HT-29 (cell line): ENCODE measurements at places on chromosomes 13 and 19. TPM values are rescaled to one million over a fixed set of nuclear protein-coding genes. Genes with fewer than 3 reads are reported as not detected.
A peak's percentile ranks its signal among the peaks of the same experiment; 100 is the strongest.

Gene FGF22
- total RNA-seq, result 0.05 and 0.36 TPM in 2 replicates

Gene LILRB4
- not detected in 2 replicates for total RNA-seq

Gene GIPR
- total RNA-seq, result 4.3 and 5.1 TPM in 2 replicates

Gene IL11
- 0.31 and 2.8 TPM in 2 replicates for total RNA-seq

Gene IQCN
- 0.71 and 1.1 TPM in 2 replicates for total RNA-seq

Gene FFAR2
- 0.08 and 0.33 TPM in 2 replicates for total RNA-seq

Gene SYNE4
- total RNA-seq, result 8.6 and 9.4 TPM in 2 replicates

Gene PEPD
- total RNA-seq, result 53.0 and 66.1 TPM in 2 replicates

Gene PRR22
- total RNA-seq, result 2.1 and 3.9 TPM in 2 replicates

Gene SEMA6B
- total RNA-seq, result 0.70 and 0.84 TPM in 2 replicates

Gene CD70
- total RNA-seq, result not detected in 2 replicates

Gene HIF3A
- total RNA-seq, result not detected in 2 replicates

Gene IGSF23
- not detected in 2 replicates for total RNA-seq

Gene NOTCH3
- 0.46 and 0.63 TPM in 2 replicates for total RNA-seq

Gene ALOX5AP
- total RNA-seq, result 0.41 TPM in 1 of 2 replicates, not detected in the other

GRCh38 chr19:10450853-10451609 lies 30.7 kb downstream of the PDE4A start:
- DNase-seq, result no peak

DNA sequence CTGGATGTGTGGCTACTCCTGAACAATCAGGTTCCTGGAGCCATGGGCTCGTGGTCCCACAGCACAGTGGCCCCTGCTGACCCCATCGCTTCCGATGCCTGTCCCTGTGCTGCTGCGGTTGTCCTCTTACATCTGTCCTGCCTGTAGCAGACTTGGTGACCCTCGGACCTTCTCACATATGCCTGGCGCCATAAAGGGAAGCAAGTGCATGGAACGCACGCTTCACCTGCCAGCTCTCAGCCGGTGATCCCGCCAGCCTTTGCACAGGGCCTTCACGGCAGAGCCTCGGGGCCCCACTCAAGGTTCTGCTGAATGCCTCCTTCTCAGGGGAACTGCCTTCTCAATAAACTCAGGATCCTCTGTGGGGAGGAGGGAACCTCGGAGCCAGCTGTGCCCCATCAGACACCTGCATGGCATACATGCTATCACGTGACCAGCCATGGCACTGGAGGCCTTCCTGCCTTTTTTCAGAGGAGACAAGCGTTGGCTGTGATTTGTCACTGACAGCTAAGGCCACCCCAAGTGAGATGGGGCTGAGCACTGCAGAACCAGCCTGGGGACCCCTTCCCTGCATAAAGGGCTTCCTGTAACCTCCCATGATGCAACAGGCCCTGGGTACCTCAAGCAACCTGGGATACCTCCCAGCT lies 24.3 kb downstream of the PEPD start:
- DNase-seq, result no peak

- peak; percentile 54 for DNase-seq
Observed at GRCh38 chr19:1315470-1316166, 29.9 kb downstream of the EFNA2 start.

GRCh38 chr19:41479757-41480191 lies 36.8 kb downstream of the ERICH4 start:
- DNase-seq, result peak; percentile 57

DNA sequence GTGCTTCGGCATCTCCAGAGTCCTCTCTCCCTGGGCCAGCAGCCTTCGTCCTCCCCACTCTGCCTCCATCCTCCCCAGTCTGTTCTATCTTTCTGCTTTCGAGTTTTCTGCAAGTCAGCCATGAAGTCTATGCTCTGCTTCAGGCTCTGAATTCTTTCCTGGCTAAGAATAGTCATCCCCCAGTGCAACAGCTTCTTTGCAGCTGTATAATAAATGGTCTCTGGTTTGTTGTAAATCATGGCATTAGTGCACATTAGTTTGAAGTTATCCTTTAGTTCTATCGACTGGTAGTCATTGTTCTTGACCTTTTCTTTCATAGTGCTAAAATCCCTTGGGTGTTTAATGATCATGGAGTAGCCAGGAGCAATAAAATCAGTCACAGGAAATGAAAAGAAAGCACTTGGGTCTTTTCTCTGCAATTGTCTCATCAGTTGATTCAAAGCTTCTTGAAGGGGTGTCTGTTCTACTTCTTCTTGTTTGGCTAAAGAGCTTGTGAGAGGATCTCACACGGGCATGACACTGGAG lies 46.2 kb upstream of the SOX21 start:
- no peak for DNase-seq

GRCh38 chr19:14985133-14985532 lies 5.5 kb upstream of the SLC1A6 start:
- no peak for DNase-seq

DNA sequence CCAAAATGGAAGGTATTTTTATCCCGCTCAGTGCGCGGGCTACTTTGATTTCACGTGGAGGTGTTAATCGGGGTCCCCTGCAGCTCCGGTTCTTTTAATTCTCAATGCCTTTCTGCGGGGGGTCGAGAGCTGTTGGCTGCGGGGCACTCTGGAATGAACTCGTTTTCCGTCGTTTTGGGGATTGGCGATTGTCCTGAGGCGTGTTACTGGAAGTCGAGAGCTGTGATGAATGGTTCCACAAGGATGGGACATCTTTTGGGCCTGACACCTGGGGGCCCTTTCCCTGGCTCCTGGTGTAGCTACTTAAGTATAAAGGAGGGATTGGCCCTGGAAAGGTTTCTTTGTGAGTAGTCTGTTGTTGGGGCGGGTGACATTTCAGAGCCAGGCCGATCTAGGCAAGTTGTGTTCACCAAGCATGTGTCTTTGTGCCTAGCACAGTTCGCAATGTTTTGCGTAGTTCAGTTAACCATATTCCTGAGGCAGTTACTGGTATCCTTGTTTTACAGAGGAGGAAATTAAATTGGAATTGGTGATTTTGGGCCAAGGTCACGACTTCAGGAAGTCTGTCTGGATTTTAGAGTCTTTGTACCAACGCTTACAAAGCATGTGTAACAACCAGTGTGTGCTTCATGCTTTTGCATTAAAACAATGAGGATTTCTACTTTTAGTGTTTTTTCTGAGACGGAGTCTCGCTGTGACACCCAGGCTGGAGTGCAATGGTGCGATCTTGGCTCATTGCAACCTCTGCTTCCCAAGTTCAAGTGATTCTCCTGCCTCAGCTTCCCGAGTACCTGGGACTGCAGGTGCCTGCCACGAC lies 846 bp downstream of the RPL13A start:
- peak; percentile 55 for DNase-seq

- peak; percentile 57 for DNase-seq
Observed at GRCh38 chr19:45179072-45179891, 698 bp downstream of the BLOC1S3 start.

- no peak for DNase-seq
Observed at GRCh38 chr13:24215732-24216131, 55.2 kb downstream of the SPATA13 start.

GRCh38 chr13:22926748-22927400 lies 253.9 kb upstream of the SGCG start:
- DNase-seq, result no peak

- DNase-seq, result no peak
Observed at GRCh38 chr19:5537870-5538269, 29.9 kb downstream of the TINCR start.

GRCh38 chr13:94673851-94674250 lies 38.5 kb downstream of the SOX21 start:
- no peak for DNase-seq

DNA sequence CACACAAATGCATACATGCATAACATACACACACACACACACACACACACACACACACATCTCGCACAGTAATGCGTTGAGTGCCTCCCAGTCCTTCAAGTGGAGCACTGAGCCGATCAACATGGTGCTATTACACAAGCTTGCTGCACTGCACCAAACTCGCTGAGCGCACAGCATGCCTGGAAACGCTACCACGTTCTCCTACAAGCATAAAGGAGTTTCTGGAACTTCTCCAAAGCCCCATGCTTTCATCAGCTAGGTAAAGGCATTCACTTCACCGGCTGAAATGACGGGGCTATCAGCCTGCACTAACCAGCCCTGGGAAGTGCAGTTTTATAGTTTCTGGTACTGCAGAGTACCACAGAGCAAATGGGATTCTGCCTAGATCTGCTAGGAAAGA lies 92.7 kb downstream of the FGF14 start:
- no peak for DNase-seq

GRCh38 chr13:35722458-35723052 lies 246.1 kb upstream of the MAB21L1 start:
- DNase-seq, result no peak

DNA sequence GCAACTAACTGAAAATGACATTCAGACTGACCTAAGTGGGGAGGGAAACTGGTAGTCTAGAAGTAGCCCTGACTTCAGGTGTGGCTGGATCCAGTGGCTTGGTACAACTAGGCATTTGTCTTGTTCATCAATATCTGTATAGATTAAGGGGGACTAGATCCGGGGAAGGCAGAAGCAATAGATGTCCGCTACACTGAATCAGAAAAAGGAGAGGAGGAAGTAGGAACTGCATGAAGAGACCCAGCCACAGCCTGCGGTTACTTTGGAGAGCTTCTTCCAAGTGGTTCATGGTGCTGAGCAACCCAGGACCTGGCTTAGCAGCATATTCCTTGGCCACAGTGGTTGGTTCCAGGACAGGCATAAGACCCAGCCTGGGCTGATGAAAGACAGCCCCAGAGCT lies 9.9 kb upstream of the PRODH2 start:
- DNase-seq, result no peak

DNA sequence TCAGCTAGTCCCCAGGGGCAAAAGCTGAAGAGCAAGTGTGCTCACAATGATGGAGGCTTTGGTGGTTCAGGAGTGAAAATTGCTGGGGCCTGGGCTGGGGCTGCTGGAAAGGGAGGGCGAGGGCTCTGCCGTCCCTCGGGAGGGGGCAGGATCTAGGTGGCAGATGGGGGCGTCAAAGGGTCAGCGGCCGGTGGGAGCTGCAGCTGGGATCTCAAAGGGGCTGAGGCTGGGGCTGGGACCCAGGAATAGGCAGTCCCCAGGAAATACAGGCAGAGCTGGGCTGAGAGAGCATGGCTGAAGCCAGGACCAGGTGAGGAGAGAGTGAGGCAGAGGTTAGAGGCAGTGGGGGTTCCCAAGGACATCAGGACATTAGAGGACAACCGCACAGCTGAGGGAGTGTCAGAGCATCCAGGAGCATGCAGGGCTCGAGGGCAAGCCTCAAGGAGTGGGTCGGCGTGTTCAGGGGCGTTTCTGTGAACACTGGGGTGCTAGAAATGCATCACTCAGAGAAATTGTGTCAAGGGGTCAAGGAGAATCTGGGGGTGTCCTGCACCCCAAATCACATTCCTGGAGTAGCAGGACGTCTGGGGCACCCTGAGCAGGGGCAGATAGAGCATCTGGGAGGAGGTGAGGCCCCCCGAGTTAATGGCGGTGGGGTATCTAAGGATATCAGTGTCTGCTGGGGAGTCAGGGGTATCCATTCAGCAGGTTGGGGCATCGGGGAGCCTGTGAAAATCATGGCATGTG lies 1.2 kb upstream of the SYNE4 start:
- DNase-seq, result no peak

- DNase-seq, result no peak
Observed at GRCh38 chr13:31213651-31214289, 14.0 kb downstream of the B3GLCT start.

DNA sequence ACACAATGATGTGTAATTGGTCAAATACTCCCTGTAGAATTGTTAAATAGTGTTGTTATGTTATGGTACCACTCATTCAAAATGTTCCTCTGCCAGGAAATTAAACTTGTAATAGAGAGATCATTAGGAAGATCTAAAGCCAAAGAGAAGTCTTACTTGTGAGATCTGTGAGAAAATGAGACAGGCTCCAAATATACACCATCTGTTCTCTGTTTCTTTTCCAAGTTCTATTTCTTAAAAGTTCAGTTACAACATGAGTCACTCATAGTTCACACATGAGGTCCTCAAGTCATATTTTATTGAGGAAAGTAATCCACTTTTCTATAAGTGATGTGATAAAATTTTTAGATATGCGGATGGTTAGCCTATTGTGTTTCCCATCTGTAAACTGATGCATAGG lies 1038.1 kb upstream of the PRR20A start:
- no peak for DNase-seq

DNA sequence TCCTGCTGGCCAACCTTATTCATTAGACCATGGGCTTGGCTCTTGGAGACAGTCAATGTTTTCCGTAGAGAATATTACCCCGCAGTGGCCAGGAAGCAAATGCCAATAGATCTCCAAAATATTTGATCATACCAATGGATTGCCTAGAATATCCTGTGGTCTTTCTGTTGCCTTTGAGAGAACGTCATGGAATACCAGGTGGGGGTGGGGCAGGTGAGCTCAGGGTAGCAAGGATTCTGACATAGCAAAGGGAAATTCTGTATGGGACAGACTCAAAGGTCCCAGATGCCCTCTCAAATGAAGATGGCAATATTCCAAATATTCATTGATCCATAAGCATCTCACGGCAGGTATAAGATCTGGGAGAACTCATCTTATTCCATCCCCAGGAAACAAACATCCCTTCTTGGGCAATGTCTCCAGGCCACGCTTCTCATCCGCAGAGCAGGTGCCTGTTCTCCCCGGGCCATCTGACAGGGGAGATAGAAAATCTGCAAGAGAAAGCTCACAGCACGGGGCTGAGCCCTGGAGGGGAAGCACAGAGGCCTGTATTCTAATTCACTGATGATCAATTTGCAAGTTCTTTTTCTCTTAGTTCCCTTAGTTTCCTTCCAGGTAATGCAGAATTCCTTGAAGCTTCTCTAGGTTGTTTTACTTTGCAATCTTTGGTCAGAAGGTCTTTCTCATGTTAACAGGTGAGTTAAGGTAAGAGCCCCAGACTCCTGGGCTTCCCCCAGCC lies 69.6 kb upstream of the TSHZ3 start:
- no peak for DNase-seq

DNA sequence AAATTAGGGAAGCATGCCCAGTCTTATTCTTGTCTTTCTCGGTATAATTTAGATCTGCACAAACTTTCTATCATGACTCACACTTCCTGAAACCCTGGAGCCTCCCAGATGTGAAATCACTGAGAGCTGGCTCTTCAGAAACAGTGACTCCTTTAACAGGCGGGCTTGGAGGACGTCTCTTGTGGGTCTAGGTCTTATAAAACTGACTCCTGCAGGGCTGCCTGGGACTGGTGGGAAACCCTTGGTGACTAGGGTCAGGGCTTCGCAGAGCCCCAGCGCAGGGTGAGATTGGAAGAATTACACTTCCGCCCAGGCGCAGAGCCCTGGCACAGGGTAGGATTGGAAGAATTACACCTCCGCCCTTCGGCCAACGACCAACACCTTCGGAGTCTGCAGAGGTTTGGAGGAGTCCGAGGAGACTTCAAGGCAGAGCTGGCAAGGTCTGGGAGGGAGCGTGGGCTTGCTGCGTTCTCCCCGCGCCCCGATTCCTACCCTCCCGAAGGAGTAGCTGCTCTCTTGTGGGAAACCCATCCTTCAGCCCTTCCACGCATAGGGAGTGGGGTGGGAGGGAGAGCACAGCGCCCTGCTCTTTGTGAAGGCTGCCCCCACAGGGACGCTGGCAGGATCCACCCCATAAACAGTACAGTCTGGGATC lies 43.4 kb upstream of the MAP3K10 start:
- DNase-seq, result peak; percentile 57

GRCh38 chr13:106155411-106155810 lies 380.1 kb downstream of the EFNB2 start:
- no peak for DNase-seq

- DNase-seq, result no peak
Observed at GRCh38 chr19:50602496-50602895, 34.3 kb upstream of the LRRC4B start.
